Femur (tissue), 1 donor: ENCODE measurements at places on chromosomes 4 and X.

- no peak for DNase-seq
These were observed 1573.5 kb upstream of the TENM3 start for GRCh38 chr4:180669680-180670079.

DNA sequence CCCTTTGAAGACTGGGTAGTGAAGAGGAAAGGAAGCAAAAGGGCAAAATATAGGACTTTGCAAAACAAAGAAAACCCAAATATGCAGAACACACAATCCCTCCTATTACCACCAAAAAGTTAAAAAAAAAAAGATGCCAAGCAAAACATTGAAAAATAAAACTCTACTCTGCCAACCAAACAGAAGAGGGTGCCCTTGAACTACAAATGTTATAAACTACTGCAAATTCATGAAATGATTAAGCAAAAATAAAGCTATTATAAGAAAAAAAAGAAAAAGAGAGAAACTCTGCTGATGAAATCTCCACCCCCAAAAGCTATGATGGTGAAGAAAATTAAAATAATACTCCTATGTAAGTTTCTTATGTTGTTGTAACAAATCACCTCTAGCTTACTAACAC, 168.5 kb upstream of the STK26 start:
- no peak for DNase-seq

DNA sequence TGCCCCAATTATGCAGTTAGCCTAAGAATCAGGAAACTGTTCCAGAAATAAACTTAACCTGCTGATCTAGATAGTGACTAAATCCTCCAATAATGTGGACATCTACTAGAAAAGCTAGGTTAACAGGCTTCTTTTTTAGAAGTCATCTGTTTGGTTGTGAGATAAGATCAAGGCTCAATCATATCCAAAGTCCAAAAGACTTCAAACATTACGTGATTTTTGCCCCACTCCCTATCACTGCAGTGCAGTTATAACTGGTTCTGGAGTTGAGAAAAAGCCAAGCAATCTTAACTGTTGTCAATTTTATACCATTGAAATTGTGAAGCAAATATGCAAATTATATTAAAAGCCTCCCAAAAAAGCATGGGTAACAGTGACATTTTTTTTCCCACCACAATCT, 781.4 kb downstream of the KLHL13 start:
- DNase-seq = no peak

DNA sequence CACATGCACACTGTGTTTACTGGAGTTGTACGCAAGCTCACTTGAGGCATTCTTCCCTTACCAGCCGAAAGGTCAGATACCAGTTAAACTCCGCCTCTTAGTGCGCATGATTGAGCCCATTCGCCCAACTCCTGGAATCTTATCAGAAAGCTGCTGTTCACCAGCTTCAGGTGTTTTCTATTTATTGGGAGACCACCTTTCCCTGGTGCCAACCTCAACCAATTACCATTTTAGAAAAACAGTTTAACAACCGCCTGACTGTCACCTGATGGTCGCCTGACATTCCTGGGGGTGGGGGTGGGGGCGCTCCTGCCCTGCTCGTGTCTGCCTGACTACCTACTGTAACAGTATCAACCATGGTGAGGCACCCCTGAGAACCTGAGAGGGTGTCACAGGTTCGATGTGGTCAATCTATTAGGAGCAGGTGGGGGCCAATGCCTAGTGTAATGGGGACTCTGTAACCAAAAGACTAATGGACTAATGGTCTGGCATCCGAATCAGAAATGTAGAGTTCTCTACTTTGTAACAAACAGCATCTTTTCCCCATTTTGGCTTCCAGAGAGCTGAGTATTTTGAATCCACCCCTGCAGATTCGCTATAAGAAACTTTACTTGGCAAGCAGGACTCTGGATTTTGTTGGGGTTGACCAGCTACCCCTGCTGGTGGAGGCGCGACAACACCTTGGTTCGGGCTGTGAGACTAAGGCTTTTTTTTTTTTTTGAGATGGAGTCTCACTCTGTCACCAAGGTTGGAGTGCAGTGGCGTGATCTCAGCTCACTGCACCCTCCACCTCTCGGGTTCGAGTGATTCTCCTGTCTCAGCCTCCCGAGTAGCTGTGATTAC, 58.2 kb upstream of the ZNF157 start:
- DNase-seq = peak; percentile 57
